BJ (cell line): ENCODE measurements at places on chromosomes 6 and 20.

GRCh38 chr6:133062696-133063306, 178.4 kb upstream of the EYA4 start:
- no peak for DNase-seq

GRCh38 chr6:100344761-100345160, 120.0 kb downstream of the SIM1 start:
- DNase-seq, result no peak

DNA sequence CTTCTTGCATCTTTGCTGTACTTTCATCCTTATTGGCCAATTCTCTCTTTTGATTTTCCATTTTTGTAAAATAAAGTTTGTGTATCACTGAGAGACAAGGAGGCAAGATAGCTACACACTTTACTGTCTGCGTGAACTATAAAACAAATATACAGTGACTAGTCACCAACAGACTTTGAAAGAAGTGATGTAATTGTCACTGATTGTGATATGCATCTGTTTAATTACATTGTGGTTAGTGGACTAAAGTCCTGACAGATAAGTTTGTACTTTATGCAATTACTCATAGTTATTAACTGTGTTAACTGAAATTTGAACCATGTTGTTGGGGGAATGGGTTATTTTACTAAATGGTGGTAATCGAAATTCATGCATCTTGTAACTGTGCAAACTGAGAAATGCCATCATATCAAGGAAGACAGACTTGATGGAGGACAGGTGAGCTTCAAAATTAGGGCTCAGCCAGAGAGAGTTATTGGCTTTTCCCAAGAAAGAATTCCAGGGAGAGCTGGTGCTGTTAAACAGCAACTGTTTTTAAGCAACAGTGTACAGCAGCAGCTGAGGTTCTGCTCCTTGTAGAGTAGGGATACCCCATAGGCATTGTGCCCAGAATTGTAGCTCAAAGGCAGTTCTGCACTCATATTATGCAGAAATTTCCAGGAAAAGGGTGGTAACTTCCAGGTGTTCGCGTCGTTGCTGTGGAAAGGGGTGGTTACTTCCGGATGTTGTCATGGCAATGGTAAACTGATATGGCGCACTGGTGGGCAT, 62.9 kb downstream of the EFHC1 start:
- no peak for DNase-seq

- peak; percentile 60 for DNase-seq
Observed at GRCh38 chr6:134416418-134417154, 98.7 kb upstream of the SGK1 start.

DNA sequence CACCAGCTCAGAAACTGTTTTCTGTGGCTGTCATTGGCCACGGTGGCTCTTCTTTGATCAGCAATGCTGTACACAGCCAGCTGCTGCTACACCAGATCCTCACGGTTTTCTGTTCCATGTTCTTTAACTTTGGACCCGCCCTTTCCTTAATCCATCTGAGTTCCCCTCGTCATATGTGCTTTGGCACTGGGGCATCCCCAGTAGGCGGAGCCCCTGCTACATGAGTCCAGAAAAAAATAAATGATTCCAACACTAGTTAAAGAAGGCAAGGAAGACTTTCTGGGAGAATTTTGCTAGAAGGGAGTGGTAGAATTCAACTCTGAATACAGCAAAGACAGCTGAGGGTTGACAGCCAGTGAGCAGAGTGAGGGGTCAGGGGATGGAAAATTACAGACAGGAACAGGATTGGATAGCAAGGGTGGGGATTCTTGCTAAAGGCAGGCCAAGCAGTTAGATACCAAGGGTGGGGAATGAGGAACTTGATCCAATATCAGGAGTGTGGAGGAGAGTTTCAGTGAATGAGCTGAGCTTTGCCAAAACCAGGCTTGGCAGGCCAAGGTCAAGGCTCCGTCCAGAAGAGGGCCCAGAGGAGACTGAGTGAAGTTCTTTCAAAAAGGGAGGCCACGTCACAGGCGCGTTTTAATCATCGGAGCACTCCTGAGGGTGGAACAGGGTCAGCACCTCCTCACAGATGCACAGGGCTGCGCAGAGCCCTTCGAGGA, 391.8 kb downstream of the CDH4 start:
- DNase-seq, result no peak

- no peak for DNase-seq
Observed at GRCh38 chr20:40812415-40812925, 123.4 kb upstream of the MAFB start.

DNA sequence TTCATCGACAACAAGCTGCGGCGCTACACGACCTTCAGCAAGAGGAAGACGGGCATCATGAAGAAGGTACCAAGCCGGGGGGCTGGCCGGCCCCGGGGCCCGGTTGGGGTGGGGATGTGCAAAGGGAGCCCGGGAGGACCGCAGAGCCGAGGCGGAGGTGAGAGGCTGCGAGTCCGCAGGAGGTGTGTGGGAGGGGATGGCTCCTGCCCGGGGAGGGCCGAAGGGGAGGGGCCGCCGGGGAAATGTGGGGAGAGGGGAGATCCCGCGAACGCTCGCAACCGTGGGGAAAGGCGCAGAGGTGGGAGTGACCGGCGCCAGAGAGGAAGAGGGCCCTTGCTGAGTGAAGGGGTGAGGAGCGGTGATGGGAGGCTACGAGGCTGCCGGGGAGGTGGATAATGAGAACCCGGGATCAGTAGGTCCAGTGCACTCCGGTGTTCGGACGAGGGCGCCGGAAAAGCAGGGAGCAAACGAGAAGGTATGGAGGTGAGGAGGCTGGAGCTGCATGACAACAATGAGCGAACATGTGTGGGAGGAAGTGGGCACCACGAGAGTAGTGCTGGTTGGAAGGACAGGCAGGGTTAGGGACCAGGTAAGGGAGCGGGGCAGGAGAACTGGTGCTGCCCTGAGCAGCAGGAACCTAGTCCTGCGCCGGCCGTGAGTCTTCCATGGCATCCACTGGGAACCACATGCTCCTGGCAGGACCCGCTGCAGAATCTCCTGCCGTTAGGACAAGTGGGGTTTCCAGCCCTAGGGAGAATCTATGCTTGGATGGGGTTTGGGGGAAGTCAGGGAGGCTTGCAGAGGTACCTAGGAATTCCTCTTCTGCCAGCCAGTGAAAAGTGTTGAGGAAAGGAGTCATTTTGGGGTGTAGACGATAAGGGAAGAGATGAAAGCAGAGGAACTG, 1.3 kb downstream of the SRF start:
- DNase-seq, result no peak

- DNase-seq, result no peak
Observed at GRCh38 chr20:51385646-51386530, 156.6 kb downstream of the NFATC2 start.

DNA sequence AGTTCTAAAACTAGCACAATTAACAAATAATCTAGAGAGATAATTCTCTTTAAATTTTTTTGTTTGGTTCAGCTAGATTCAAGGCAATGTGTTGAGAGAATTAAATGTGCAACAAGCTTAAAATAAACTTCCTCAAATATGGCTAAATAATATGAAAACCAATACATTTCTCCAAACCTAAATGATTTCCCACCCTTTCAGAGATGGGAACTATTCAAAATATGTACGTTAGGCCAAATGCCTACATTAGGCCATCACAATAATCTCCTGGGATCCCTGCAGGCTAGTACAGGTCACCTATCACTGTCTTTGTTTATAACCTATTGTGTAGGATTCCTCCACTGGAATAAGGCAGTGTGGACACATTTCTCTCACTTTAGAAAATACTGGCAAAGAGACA, 1.7 kb downstream of the FAXC start:
- no peak for DNase-seq

GRCh38 chr6:34601706-34602105, 45.6 kb upstream of the SPDEF start:
- no peak for DNase-seq

DNA sequence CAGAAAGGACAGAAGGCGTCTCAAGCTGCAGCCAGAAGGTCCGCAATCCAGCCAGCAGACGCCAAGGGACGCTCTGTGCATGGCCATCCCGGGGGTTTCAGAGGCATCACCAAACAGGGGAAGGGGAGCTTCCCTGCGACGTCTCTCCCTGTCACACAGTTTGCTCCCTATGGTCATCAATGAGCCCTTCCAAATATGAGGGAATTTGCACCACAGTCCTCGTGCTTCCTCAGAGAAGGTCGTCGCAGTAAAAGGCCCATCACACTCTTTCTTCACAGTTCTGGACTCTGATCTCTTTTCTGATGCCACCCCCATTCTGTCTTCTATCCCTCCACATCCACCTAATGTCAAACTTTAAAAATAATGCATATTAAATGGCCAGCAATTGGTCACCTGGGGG, 10.2 kb upstream of the FOXC1 start:
- no peak for DNase-seq

DNA sequence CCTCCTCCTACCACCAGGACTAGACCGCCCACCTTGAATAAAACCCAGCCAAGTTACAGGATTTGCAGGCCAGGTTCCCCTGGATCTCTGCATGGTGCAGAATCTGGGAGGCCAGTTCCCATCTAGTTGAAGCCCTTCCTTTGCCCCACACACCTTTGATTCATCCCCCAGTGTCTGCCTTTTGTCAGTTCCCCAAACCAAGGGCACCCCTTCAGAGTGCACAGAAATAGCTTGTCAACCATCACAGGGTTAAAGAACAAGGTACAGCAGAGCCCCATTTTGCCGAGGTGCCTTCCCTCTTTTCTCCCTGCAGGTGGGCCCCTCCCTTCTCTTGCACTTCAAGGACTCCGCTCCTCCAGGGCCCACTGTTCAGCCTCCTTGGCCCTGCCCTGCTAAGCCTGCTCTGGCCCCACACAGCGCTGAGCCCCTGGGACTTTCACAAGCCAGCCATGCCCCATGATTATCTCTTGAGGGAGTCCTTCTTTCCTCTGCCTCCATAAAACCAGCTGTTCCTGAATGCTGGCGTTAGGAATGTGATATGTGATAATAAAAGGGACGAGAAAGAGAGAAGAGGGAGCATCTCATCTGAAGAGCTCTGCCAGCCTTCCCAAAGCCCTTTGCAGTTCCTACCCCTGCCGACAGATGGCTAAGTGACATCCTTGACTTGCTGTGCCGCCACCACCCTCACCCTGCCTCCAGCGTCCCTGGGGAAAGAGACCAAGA, 280.3 kb downstream of the CDC5L start:
- DNase-seq, result no peak

GRCh38 chr6:73803562-73804241, 107.7 kb downstream of the CD109 start:
- DNase-seq, result peak; percentile 95

- DNase-seq, result no peak
Observed at GRCh38 chr6:157615420-157615769, 207.7 kb upstream of the SNX9 start.

DNA sequence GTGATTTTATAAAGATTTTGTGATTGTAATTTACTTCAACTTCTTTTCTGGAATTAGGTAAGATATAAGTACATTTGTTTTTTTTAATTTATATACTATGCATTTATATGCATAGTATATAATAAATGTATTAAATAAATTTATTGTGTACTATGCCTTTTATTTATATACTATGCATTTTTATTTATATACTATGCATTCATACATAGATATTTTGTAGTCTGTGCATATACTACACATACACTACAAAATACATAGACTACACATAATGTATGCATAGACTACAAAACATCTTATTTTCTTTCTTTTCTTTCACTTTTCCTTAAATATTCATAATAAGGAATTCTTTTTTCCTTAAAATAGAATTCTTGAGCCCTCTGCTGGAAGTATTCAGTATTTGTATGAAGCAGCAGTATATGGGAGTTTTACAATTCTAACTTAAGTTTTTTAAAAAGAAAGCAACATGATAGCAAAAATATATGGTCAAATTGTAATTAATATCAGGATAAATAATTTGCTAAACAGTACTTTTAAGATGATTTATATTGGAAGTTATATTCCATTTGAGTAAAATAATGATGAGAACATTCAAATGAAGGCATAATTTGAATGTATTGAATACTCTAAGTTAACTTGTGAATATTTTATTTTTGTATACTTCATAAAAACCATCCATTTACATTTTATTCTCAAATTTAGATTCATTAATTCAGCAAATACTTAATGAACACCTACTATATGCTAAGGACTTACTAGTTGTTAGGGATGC, 129.3 kb downstream of the KLHL32 start:
- DNase-seq, result no peak

DNA sequence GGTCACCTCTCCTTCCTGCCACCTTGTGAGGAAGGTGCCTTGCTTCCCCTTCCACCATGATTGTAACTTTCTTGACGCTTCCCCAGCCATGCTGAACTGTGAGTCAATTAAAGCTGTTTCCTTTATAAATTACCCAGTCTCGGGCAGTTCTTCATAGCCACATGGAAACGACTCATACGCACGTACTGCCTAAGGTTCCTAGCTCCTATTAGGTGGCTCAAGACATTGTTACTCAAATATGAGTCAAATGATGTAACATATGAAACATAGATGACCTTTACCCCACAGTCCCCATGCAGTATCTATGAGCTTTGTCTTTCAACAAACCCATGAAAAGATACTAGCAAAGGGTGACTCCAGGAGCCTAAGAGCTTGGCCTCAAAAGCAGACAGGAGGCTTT, 98.3 kb downstream of the SIM1 start:
- no peak for DNase-seq

GRCh38 chr6:83352424-83353061, 78.3 kb downstream of the ME1 start:
- DNase-seq, result no peak

GRCh38 chr6:7439228-7439627, 49.6 kb downstream of the RIOK1 start:
- DNase-seq, result no peak

GRCh38 chr6:71619836-71620235, 266.5 kb upstream of the RIMS1 start:
- no peak for DNase-seq
